Smooth muscle cell of bladder (primary cell): ENCODE measurements at places on chromosomes 13 and 19. TPM values are rescaled to one million over a fixed set of nuclear protein-coding genes. Genes with fewer than 3 reads are reported as not detected.

The ZNF526 gene
- total RNA-seq, result 5.7 and 8.4 TPM in 2 replicates

The DCAF15 gene
- 4.4 and 5.5 TPM in 2 replicates for total RNA-seq

The SHISA7 gene
- total RNA-seq, result not detected in 2 replicates

The SIGLEC5 gene
- total RNA-seq, result not detected in 2 replicates

The ZNF627 gene
- 19.0 and 19.3 TPM in 2 replicates for total RNA-seq

The IL11 gene
- total RNA-seq, result 5.4 and 8.0 TPM in 2 replicates

The NPHS1 gene
- not detected in 2 replicates for total RNA-seq

The SOHLH2 gene
- total RNA-seq, result 0.43 and 0.83 TPM in 2 replicates

The ATP4A gene
- total RNA-seq, result not detected in 2 replicates

The KIR2DL4 gene
- total RNA-seq, result not detected in 2 replicates

The KCTD4 gene
- total RNA-seq, result 0.09 and 0.14 TPM in 2 replicates

The RFXAP gene
- total RNA-seq, result 1.3 and 1.4 TPM in 2 replicates

The CEACAM19 gene
- 2.0 and 2.4 TPM in 2 replicates for total RNA-seq

The AMER2 gene
- total RNA-seq, result not detected in 2 replicates

The SMIM24 gene
- total RNA-seq, result not detected in 2 replicates

The EMP3 gene
- total RNA-seq, result 130 and 140 TPM in 2 replicates

The FXYD3 gene
- 0.37 TPM in 1 of 2 replicates, not detected in the other for total RNA-seq

The ERICH4 gene
- total RNA-seq, result 0.09 TPM in 1 of 2 replicates, not detected in the other

The RNF113B gene
- not detected in 2 replicates for total RNA-seq

The CDC42EP5 gene
- total RNA-seq, result 12.4 and 16.1 TPM in 2 replicates

The TSKS gene
- 0.85 and 1.6 TPM in 2 replicates for total RNA-seq

The MBD3L2B gene
- total RNA-seq, result not detected in 2 replicates

The B3GNT8 gene
- total RNA-seq, result 0.71 and 2.3 TPM in 2 replicates

The SLITRK1 gene
- total RNA-seq, result not detected in 2 replicates

The CYP2A6 gene
- total RNA-seq, result not detected in 2 replicates

The HIPK4 gene
- 0.14 and 0.18 TPM in 2 replicates for total RNA-seq

The AMH gene
- total RNA-seq, result 0.28 and 0.46 TPM in 2 replicates

The HCST gene
- 1.00 and 2.8 TPM in 2 replicates for total RNA-seq
